ENCODE measurements at places on chromosomes 1 and 21. TPM values are rescaled to one million over a fixed set of nuclear protein-coding genes. Genes with fewer than 3 reads are reported as not detected.

Gene PLXNA2
- 0.77 TPM for total RNA-seq

Gene PUM1
- 202 TPM for total RNA-seq

Gene ATXN7L2
- total RNA-seq = 13.1 TPM

Gene ZC3H12A
- total RNA-seq = 165 TPM

Gene FCRL5
- not detected for total RNA-seq

- no peak within 1 kb of the TSS for H3K27ac ChIP-seq
- H3K27me3 ChIP-seq = peaks cover 57% of the 10 kb centered on the region
- H3K4me1 ChIP-seq = peaks cover 31% of the 10 kb centered on the region
- no peak for DNase-seq
These were observed at the start of gene CNIH3 for GRCh38 chr1:224615861-224616755. CNIH3 (plus strand) TSS chr1:224616317; CDS start chr1:224617175, 858 bp downstream.

- DNase-seq = no peak
- no peaks in the 10 kb centered on the region for H3K27me3 ChIP-seq
- no peaks in the 10 kb centered on the region for H3K4me1 ChIP-seq
- H3K4me3 ChIP-seq = no peak overlapping the region
These were observed 14.7 kb downstream of the PKN2 start for GRCh38 chr1:88698764-88699163.

- no peaks in the 10 kb centered on the region for H3K27me3 ChIP-seq
- H3K4me1 ChIP-seq = peaks cover 12% of the 10 kb centered on the region
- H3K36me3 ChIP-seq = peaks cover 73% of the 10 kb centered on the region
- no peak overlapping the region for H3K27ac ChIP-seq
- no peak for DNase-seq
These were observed 4.5 kb downstream of the POLR3C start for GRCh38 chr1:145828367-145829026.

DNA sequence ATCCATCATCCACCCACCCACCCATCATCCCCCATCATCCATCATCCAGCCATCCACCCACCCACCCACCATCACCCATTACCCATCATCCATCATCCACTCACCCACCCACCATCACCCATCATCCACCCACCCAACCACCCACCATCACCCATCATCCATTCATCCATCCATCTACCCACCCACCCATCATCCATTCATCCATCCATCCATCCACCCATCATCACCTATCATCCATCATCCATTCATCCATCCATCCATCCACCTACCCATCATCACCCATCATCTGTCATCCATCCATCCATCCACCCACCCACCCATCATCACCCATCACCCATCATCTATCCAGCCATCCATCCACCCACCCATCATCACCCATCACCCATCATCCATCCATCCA lies 81.5 kb downstream of the ADARB1 start:
- no peak for DNase-seq
- H3K4me3 ChIP-seq = no peak overlapping the region
- no peaks in the 10 kb centered on the region for H3K27me3 ChIP-seq
- H3K36me3 ChIP-seq = peaks cover 2% of the 10 kb centered on the region

DNA sequence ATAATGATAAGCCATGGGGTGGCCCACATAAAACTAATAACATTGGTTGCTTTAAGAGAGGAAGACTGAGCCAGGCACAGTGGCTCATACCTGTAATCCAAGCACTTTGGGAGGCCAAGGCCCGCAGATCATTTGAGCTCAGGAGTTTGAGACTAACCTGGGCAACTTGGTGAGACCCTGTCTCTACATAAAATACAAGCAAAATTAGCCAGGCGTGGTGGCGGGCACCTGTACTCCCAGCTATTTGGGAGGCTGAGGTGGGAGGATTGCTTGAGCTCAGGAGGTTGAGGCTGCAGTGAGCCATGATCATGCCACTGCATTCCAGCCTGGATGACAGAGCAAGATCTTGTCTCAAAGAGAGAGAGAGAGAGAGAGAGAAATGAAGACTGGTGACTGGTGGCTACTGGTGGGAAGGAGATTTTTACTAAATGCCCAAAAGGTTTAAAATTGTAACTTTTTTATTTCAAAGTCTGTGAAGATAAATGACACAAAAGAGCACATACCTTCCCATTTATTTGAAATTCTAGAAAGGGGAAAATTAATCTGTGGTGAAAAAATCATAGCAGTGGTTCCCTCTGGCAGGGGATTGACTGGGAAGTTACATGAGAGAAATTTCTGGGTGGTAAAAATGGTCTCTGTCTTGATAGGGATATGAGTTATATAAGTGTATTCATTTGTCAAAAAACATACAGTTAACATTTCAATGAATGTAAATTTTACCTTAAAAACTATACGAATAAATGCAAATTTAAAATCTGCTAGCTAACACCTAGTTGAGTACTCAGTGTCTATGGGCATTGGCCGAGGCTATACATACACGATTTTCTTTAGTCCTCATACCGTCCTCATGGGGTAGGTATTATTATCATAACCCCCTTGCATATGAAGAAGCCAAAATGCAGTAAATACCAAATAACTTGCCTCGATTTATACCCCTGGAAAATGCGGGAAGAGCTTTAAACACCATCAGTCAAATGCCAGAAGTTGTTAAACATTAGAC lies 2.2 kb upstream of the NBPF1 start:
- no peak for DNase-seq
- no peak overlapping the region for H3K4me3 ChIP-seq
- peaks cover 14% of the 10 kb centered on the region for H3K36me3 ChIP-seq
- peaks cover 2% of the 10 kb centered on the region for H3K27me3 ChIP-seq
- H3K4me1 ChIP-seq = peaks cover 22% of the 10 kb centered on the region
- no peak overlapping the region for H3K27ac ChIP-seq

- H3K4me3 ChIP-seq = no peak overlapping the region
- H3K36me3 ChIP-seq = no peaks in the 10 kb centered on the region
- no peaks in the 10 kb centered on the region for H3K4me1 ChIP-seq
These were observed 11.2 kb upstream of the TRIM33 start for GRCh38 chr1:114522264-114522575.

GRCh38 chr1:3271866-3272265 lies 182.6 kb upstream of the ARHGEF16 start:
- no peaks in the 10 kb centered on the region for H3K4me1 ChIP-seq
- peaks cover 2% of the 10 kb centered on the region for H3K27me3 ChIP-seq
- no peak for DNase-seq
- H3K36me3 ChIP-seq = no peaks in the 10 kb centered on the region
- no peak overlapping the region for H3K4me3 ChIP-seq

DNA sequence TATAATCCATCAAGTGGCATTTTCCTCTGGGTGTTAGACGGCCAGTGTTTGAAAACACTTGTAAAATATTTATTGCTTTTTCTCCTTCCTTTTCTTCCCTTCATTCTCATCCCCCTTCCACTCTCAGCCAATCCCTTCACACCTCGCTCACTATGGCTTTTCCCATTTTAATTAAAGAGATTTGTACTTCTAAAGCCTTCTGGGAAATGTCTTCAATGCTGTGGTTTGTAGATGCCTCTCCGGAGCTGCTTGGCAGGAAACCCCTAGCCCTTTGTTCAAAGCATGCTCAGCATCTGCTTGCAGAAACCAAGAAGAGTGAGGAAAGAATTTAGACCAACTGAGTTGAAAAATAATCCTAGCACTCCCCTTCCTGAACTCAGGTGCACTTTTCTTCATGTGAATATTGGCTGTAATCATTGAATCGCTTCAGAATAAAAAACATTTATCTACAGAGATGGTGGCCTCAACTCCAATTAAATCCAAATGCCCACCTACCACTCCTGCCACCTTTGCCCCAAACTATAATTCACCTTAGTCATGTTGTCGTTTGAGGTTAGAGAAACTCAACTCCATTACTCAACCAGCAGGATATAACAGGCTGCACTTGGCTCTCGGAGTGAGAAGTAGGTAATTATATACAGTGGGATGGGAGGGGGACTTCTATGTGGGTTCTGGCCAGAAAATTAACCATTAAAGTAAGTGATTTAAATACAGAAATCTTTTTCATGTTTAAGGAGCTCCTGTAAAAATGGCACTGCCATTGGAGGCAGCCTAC lies 659.4 kb upstream of the CAMK1G start:
- H3K27me3 ChIP-seq = no peaks in the 10 kb centered on the region
- H3K4me1 ChIP-seq = no peaks in the 10 kb centered on the region
- DNase-seq = no peak
- no peak overlapping the region for H3K27ac ChIP-seq
- H3K36me3 ChIP-seq = no peaks in the 10 kb centered on the region

DNA sequence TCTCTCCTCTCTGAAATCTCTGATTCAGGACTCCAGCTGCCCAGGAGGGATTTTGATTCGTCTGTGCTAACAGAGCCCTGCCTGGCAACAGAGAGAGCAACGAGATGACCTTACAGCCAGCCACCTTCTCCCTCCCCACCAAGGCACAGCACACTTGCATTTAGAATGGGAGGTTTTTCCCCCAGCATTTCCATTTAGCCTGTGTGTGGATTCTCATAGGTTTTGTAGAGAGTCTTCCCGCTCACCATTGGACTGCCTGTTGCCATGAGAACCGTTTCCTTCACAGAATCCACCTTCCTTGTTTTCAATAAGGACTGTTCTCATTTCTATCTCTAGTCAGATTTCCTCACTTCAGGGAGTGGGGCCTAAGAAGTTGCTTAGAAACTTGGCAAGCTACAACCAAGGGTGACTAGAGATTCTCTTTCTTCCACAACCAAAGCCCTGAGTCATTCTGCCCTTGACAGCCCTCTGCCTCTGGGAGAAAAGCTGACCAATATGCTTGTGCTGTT lies 5.8 kb upstream of the IKBKE start:
- H3K36me3 ChIP-seq = no peaks in the 10 kb centered on the region
- peaks cover 42% of the 10 kb centered on the region for H3K4me1 ChIP-seq
- no peak overlapping the region for H3K4me3 ChIP-seq
- H3K27me3 ChIP-seq = no peaks in the 10 kb centered on the region

DNA sequence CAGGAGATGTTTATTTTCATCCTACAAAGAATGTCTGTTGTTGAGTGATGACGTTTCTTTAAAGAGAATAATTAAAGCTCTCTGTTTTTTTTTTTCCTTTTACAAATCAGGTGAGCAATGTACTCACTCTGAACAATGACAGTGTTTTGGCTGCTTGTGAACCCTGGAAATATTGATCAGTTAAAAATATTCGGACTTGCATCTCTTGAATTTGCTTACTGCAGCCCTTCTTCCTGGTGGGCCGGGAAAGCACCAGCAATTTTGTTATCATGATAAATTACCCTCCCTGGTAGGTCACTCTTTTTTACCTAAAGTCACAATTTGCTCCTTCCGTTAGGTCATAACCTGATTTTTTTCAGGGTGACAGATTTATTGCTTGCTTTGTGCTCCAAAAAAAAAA lies 72.3 kb upstream of the NR5A2 start:
- no peak for DNase-seq
- no peaks in the 10 kb centered on the region for H3K36me3 ChIP-seq
- no peaks in the 10 kb centered on the region for H3K27me3 ChIP-seq
- H3K27ac ChIP-seq = no peak overlapping the region

DNA sequence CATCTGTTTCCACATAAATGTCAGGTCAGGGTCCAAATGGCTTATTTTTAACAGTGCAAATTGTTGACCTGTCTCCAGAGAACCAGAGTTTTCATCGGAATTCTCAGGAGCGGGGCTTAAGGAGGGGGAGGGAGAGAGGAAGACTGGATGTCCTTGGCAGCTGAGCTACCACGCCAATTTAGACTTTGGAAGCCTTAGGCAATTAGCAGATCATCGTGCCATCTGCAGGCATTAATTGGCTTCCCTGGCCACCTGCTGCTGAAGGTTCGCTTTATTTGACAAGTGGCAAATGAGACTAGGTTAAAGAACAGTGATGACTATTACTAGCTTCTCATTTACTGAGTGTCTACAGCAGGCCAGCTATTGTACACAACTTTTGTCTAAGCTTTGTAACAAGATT lies 43.7 kb downstream of the HLX start:
- no peak overlapping the region for H3K4me3 ChIP-seq
- no peaks in the 10 kb centered on the region for H3K4me1 ChIP-seq
- no peaks in the 10 kb centered on the region for H3K36me3 ChIP-seq
- H3K27ac ChIP-seq = no peak overlapping the region
- peaks cover 6% of the 10 kb centered on the region for H3K27me3 ChIP-seq
- DNase-seq = no peak

DNA sequence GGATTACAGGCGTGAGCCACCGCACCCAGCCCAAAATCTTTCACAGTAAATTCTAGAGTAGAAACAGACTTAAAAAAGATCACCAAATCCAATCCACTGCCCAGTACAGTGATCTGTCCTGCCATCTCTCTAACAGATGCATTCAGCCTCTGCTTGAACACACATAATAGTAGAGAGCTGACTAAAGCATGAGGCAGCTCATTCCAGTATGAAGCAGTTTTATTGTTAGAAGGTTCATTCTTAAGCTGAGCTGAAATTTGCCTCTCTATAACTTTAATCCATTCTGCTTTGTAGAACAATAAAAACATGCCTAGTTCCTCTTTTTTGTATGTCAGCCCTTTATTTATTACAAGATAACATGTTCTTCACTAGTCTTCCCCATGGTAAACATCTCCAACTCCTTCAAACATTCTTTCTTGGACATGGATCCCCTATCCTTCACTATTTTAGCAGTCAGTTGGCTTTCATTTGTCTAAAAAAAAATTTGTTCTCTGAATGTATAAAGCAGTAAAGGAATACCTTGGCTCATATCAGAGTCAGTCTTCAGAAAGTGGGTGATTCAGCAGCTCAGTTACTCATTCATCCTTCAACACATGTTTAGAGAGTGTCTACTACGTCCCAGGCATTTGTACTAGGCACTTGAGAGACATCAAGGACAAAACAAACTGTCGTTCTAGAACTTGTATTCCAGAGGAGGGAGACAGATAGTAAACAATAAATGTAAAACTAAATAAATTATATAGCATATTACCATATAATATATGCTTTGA lies 10.7 kb upstream of the PTBP2 start:
- H3K36me3 ChIP-seq = no peaks in the 10 kb centered on the region
- H3K4me1 ChIP-seq = no peaks in the 10 kb centered on the region
- no peak overlapping the region for H3K4me3 ChIP-seq
- DNase-seq = no peak

DNA sequence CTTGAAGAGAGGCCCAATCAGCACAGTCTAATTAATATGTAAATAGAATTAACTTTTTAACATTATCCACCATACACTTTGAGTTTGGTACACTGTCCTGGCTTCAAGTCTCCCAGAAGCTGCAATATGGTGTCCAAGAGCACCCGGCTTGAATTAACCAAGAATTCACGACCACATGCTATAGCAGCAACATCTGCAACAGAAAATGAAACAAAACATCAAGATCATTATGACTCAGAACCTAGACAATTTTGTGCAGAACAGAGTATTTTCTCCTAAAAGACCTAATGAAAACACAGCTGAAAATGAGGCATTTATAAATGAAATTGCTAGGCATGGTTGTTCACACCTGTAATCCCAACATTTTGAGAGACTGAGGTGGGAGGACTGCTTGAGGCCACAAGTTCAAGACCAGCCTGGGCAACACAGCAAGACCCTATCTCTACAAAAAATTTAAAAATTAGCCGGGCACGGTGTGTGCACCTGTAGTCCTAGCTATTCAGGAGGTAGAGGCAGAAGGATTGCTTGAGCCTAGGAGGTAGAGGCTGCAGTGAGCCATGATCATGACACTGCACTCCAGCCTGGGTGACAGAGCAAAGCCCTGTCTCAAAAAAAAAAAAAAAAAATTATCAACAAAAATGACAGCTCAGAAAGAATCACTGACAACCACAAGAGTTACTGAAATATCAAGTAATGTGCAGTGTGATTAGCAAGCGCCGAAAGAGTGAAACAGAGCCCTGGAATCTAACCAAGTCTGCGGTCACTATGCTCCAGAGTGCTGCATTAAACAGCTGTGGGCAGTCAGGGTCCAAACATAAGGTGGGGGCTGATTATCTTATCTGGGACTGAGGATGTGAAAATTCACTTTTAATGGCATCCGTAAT lies 45.3 kb downstream of the HSF2BP start:
- no peak overlapping the region for H3K27ac ChIP-seq
- H3K4me3 ChIP-seq = no peak overlapping the region
- H3K36me3 ChIP-seq = no peaks in the 10 kb centered on the region
- H3K27me3 ChIP-seq = no peaks in the 10 kb centered on the region
- H3K4me1 ChIP-seq = no peaks in the 10 kb centered on the region

Measured in CD4-positive, alpha-beta T cell (primary cell).